ENCODE measurements at places on chromosomes 3 and 15.

DNA sequence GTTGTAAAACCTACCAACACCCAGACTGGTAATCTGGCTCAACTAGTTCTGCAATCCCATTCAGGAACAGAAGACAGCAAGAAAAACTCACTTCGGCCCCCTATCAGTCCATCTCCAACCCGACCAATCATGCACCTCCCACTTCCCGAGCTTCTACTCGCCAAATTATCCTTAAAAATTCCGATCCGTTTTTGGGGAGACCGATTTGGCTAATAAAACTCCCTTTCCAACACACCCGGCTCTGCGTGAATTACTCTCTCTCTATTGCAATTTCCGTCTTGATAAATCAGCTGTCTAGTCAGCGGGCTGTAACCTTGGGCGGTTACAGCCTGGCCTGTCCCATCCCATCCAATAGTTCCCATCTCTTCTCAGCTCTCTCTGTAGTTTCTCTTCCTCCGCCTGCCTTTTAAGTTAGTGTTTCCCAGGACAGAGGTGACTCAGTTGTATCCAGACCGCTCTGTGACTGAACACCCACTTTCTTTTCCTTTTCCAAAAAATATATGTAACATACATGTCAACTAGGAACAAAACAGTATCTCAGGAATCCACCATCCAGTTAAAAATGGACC, 780 bp upstream of the ACAD9 start:
- no peak for DNase-seq

GRCh38 chr3:132283440-132283839, 33.8 kb upstream of the ACP3 start:
- no peak for DNase-seq

DNA sequence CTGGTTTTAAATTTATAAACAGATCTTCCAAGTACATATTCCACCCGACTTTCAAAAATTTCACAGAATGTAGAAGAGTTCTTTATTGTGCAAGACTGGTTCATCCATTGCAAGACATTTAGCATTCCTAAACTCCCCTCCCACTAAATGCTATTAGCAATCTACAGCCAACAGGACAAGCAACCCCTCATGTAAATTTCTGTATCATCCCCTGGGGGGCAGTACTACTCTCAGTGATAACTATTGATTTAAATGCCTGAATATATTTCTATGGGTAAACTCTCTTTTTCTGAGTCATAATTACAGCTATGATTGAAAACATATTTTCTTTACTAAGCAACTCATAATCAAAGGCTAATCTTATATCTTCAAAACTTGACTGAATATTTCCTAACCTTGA, 10.7 kb upstream of the SLC15A2 start:
- DNase-seq, result no peak

GRCh38 chr3:174308736-174309135, 550.4 kb upstream of the NAALADL2 start:
- no peak for DNase-seq

DNA sequence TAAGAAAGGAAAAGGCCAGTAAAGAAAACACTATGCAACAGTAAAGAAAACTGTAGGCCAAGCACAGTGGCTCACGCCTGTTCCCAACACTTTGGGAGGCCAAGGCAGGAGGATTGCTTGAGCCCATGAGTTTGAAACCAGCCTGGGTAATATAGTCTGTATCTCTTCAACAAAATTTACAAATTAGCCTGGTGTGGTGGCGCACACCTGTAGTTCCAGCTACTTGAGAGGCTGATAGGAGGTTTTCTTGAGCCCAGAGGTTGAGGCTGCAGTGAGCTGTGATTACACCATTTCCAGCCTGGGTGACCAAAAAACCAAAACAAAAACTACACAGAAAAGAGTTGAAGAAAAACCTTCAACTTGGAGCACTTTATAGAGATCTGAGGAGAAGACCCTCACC, 31.8 kb downstream of the DAG1 start:
- no peak for DNase-seq

- DNase-seq, result no peak
Observed at GRCh38 chr3:107271787-107272387, 105.4 kb upstream of the CCDC54 start.

- DNase-seq, result no peak
Observed at GRCh38 chr15:58269455-58270414, 131.6 kb downstream of the AQP9 start.

DNA sequence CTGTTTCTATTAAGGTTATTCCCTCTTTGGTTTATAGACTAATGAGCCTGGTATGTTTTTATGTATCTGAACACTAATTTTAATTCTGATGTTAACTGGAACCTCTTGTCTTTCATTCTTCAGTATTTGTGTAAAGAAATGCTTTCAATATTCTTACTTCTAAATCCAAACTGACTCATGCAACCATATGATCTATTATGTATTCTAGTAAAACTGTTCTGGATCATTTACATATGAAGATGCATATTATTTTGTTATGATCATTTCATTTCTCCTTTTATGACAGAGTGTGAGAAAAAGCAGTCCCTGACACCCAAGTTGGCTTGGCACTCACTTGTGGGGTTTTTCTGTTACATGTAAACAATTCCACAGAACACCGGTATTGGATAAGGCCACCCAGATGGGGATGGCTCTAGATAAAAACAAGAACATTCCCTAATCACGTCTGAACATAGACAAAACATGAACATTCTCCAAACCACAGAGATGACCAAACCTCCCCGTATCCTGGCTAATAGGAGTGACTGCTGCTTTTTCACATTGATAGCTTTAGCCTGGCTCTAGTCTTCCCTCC, 72.2 kb upstream of the EPHB3 start:
- DNase-seq, result no peak

GRCh38 chr3:106332884-106333283, 464.1 kb upstream of the CBLB start:
- no peak for DNase-seq

DNA sequence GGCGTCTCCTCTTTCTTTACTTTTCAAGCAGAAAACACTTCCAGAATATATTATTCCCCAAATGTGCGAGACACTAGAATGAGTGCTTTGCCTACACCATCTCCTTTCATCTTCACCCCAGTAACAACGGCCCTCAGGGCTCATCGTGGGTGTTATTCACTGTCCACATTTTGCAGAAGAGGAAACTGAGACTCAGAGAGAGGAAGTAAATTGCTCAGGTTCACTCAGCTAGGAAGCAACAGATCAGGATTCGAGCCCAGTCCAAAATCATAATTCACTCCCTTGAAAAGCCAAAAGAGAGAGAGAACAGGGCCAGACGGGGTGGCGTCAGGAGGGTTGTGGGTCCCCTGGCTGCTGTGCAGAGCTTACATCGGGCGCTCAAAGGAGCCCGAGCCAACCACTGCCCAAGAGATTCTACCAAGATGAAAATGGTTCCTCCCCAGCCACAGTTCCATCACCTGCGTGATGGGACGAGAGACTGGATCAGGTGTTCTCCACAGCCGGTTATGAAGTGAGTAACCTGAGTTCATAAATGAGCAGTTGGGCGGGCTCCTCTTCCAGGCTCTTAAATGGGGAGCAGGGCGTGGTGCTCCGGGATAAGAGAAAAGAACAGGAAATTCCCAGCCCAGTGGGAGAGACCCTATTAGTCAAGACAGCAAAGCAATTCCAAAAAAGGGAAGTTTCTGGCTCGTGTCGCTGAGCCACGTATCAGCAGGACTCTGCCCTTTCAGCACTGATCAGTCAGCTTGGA, 48.6 kb upstream of the FLNB start:
- no peak for DNase-seq

- DNase-seq, result no peak
Observed at GRCh38 chr3:86087160-86087871, 903.6 kb downstream of the VGLL3 start.

DNA sequence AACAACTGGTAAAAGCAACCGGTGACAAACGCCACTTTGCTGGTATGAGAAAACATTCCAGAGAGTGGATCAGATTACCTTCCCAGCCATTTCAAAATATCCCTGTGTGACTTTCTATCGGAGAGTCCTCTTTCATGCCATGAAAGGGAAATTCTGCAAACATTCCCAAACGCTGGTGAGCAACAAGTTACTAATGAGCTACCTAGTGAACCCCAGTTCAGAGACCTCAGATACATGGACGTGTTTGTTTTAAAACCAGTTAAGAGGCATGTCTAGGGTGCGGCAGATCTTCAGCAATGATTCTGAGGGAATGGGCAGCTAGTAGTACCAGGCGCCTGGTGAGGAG, 418.2 kb upstream of the NR2F2 start:
- DNase-seq, result no peak

GRCh38 chr15:40702077-40702476, 7.1 kb downstream of the RAD51 start:
- DNase-seq, result no peak

DNA sequence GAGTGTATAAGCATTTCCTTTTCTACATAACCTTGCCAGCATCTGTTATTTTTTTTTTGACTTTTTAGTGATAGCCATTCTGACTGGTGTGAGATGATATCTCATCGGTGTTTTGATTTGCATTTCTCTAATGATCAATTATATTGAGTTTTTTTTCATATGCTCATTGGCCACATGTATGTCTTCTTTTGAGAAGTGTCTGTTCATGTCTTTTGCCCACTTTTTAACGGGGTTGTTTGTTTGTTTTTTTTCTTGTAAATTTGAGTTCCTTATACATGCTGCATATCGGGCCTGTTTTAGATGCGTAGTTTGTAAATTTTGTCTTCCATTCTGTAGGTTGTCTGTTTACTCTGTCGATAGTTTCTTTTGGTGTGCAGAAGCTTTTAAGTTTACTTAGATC, 89.2 kb downstream of the LEKR1 start:
- DNase-seq, result no peak

GRCh38 chr15:63458026-63458425, 46.4 kb upstream of the USP3 start:
- DNase-seq, result no peak

DNA sequence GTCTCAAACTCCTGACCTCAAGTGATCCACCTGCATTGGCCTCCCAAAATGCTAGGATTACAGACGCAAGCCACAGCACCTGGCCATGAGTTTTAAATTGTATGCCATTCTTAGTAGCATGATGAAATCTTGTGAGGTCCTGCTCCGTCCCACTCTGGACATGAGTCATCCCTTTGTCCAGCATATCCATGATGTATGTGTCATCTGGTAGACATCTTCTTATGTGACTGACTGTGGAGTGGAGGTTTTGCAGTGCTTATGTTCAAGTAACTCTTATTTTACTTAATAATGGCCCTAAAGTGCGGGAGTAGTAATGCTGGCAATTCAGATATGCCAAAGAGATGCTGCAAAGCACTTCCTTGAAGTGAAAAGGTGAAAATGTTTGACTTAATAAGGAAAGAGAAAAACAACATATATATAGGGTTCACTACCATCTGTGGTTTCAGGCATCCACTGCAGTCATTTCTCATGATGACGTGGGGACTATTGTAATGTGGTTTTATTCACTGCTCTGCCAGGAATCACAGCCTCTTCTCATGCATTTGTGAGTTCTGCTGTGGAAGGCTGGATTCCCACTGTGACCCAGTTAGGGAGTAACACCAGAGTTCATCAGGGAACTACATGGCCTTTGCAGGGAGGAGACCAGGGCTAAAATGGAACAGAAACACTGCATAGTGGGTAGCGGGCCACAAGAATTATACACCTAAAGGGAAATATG, 204.6 kb upstream of the STRIT1 start:
- DNase-seq, result no peak

GRCh38 chr15:86776145-86776544, 696.5 kb downstream of the AGBL1 start:
- DNase-seq, result no peak
